Activated CD4-positive, alpha-beta T cell treated with anti-CD3 and anti-CD28 coated beads, Interleukin-2, amount 50 U/mL, for 24 hours (primary cell): ENCODE measurements at places on chromosomes 7 and 10.

DNA sequence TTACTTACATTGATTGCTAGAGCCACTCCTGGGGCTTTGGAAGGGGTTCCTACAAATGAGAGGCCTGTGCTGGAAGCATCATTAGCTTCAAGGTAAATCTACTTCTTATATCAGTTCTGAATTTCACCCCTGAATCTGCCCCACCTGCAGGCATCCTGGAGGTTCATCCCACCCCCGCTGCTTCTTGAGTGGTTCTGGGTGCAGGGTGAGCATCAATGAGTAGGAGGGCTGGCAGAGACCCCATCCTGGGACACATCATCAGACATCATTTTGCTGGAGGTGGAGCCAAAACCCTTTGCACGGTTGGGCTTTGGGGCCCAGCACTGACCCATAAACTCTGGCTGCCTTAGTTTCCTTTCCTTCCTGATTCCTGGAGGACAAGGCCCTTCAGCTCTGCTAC lies 143.7 kb downstream of the PTPN20 start:
- no peak for DNase-seq

- no peak for DNase-seq
Observed at GRCh38 chr7:39091774-39092173, 114.1 kb downstream of the POU6F2 start.

- DNase-seq = no peak
Observed at GRCh38 chr7:134724606-134725005, 54.8 kb upstream of the CALD1 start.

GRCh38 chr7:74253331-74253730 lies 868 bp downstream of the RFC2 start:
- no peak for DNase-seq

- DNase-seq = no peak
Observed at GRCh38 chr7:75028299-75028698, 45.3 kb downstream of the RCC1L start.

GRCh38 chr10:33533612-33534011 lies 199.1 kb upstream of the NRP1 start:
- no peak for DNase-seq

- DNase-seq = no peak
Observed at GRCh38 chr10:68560943-68561864, 1.1 kb downstream of the TET1 start.

- no peak for DNase-seq
Observed at GRCh38 chr7:87920578-87920977, 13.5 kb upstream of the ADAM22 start.

- DNase-seq = no peak
Observed at GRCh38 chr7:155782466-155782865, 29.8 kb downstream of the SHH start.

GRCh38 chr10:21150166-21150565 lies 253.1 kb upstream of the NEBL start:
- no peak for DNase-seq

DNA sequence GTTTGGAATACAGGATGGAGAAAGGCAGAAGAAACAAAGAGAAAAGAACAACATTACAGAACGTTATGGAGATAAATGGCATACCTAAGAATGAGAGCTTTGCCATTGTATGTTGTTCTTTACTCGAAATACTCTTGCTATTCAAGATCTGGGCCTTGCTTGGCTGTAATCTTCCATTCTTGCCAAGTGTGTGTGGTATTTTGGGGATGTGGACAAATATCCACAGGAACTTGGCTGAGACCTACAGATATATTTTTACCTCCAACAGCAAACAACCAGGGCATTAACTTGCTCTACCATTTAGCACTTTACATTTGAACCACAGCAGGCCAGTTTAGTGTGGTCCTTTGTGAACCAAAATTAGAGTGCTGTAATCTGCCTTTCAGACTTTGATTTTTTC lies 76.3 kb downstream of the DKK1 start:
- no peak for DNase-seq

DNA sequence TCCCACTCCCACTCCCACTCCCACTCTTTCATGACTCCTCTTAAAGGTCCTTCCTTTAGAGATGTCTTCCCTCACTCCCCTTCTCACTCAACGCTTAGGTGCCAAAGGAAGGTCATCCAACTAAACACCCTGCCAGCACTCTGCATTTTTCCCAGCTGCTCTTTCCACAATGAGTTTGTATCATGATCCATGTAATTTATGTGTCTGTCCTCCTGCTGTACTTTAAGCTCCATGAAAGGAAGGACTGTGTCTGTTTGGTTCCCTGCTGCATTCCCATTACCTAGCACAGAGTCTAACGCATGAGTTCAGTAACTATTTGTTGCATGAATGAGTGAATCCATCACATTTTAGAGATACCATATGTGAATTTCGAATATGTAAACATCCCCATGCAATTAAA lies 252.7 kb downstream of the KIF20B start:
- no peak for DNase-seq

- no peak for DNase-seq
Observed at GRCh38 chr10:680146-680545, 9.3 kb downstream of the DIP2C start.

GRCh38 chr7:11128498-11128897 lies 154.8 kb downstream of the PHF14 start:
- no peak for DNase-seq

DNA sequence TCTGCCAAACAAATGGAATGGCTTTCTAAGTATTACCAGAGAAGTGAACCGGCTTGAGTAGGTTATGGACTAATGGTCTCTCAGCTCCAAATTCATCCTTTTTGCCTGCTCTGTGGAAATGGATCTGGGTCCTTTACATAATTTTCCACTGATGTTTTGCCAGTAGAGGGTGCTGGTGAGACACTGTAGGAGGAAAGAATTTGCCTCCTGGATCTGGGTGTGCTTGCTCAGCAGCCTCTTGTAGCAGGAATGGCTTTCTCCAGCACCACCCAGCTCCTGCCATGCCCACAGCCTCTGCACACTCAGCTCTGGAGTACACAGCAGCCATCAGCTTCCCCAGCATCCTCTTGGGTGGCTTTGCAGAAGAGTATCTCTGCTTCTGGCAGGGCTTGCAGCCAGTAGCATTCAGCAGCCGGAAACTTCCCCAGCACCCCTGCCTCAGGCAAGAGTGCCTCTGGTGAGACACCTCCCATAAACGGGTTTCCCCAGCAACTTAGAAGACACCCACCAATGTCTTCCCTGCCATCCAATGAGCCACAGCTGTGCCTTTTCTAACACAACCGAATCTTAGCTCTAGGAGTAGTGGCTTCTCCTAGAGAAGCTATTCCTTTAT lies 235.0 kb upstream of the PLPP4 start:
- DNase-seq = no peak

- DNase-seq = no peak
Observed at GRCh38 chr10:75137533-75138438, 26.3 kb downstream of the SAMD8 start.

- no peak for DNase-seq
Observed at GRCh38 chr7:19939746-19940145, 166.3 kb upstream of the TMEM196 start.

- DNase-seq = no peak
Observed at GRCh38 chr10:61023053-61023452, 79.1 kb upstream of the RHOBTB1 start.

DNA sequence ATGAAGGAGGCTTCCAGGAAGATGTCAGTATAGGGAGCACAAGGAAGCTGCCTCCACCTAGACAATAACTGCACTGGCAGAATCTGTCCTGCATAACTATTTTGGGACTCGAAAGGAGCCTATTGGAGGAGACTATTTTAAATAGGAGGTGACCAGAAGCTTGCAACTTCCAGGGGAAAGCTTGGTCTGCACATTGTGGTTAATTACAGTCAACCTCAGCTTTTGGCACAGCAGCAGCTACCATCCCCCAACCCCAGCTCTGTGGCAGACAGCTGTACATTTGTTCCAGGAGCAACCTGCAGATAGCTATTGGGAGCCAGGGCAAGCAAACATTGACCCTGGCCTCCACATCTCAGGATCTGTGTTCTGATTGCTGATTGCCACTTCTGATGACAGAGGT lies 46.3 kb upstream of the NANOS1 start:
- no peak for DNase-seq

GRCh38 chr7:149873970-149874643 lies 338 bp downstream of the ATP6V0E2 start:
- DNase-seq = no peak

GRCh38 chr7:143415742-143416397 lies 7.2 kb upstream of the EPHA1 start:
- DNase-seq = no peak

DNA sequence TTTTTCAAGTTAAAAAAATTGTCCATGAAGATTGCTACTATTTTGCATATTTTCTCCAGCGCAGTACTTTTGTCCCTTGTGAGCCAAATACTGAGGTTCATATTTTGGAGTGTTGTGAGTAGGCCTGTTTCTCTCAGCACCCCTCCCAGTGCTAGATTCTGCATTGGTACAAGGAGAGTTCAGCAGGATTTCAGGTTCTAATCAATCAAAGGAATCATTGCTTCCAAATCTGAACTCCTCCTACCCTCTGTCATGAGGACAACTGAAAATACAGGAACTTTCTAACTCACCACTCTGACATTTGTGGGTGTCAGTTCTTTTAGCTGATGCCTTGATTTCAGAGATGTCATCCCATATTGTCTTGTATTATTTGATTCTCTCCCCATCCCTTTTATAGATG lies 299.9 kb downstream of the FZD1 start:
- no peak for DNase-seq

GRCh38 chr7:158663428-158663741 lies 41.2 kb downstream of the NCAPG2 start:
- DNase-seq = no peak

DNA sequence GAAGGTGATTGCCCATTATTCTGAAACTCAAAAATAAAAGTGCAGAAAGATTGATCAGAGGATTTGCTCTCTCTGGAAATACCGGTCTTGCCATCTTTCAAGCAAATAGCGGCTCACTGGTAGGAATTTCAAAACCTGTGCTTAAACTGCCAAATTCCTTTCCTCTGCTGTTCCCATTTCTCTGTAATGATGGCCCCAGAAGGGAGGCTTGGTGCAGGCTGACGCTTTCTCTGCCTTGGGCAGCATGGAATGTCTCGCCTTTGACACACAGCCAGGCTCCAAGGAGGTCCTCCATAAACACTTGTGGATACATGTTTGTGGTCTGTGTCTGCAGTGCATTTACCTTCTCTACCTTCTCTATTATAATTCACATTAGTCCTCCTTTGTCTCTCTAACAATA lies 146.8 kb downstream of the HIBADH start:
- no peak for DNase-seq

GRCh38 chr7:92205987-92206386 lies 27.0 kb upstream of the LRRD1 start:
- DNase-seq = no peak

DNA sequence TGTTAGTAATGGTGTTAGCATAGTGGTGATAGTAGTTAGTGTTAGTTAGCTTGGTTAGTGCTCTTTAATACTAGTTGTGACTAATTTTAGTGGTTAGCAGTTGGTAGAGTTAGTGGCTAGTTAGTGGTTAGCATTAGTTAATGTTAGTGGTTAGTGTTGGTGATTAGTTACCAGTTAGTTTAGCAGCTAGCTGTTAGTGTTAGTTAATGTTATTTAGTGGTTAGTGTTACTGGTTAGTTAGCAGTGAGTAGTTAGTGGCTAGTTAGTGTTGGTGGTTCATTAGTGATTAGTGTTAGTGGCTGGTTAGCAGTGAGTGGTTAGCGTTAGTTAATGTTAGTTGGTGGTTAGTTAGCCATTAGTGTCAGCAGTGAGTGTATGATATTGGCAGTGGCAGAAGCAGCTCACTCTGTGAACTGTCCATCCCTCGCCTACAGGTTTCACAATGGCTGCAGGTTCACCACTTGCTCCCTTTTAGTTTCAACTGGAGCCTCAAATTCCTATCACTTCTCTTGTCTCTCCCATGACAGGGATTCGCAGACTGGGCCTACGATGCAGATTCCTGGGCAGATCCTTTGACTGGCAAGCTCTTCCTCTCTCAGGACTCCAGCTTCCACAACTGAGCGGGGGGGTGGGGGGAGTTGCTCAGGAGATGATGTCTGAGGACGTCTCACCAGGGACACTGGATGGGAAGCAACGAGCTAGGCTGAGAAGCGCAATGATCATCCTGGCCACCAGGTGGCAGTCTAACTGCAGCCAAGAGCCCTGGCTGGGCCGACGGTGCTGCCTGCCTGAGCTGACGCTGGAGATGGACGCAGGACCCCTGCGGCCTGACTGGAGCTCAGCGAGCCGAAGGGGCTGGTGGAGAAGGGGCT lies 19.5 kb downstream of the GHRHR start:
- peak; percentile 54 for DNase-seq

DNA sequence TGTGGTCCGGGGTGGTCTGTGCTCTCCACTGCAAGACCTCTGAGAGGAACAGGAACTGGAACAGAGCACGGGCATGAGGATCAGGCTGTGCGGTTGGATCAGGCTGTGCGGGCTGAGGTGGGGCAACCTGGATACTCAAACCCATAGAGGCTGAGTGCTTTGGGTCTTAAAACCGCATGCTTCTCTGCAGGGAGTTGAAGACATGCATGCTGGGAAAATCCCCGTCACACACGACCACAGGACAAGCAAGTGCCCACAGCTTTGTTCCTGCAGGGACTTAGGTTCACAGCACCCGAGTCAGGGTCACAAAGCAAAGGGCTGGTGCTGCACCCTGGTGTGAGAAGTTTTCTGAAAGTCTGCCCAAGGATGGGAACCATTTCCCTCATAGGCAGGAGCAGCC lies 221.2 kb downstream of the ZMYND11 start:
- DNase-seq = no peak

GRCh38 chr7:92360387-92360786 lies 86.9 kb upstream of the GATAD1 start:
- DNase-seq = no peak

GRCh38 chr7:149720372-149721083 lies 52.9 kb downstream of the ZNF467 start:
- no peak for DNase-seq

DNA sequence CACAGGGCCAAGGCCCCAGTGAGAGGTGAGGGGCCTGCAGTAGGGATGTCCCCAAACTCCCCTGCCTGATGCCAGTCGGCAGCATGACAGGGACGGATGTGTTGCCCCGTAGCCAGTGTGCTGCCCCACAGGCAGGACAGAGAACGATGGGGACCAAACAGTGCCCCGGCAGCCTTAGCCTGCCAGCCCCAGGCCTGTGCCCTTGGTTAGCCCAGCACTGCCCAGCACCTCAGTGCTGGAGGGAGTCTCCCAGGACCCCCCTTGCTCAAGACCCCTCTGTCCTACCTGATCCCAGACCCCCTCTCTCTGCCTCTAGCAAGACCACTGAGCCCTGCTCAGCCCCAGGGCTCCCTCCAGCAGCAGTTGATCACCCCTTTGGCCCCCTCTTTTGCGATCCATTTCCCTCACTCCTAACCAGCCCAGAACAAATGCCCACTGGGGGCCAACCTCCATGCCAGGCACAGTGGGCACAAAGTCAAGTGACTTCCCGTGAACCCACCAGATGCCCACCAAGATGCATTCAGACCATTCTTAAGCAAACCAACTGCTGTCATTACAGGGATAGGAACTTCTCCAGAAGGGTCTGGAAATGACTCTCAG lies 34.0 kb downstream of the OAT start:
- no peak for DNase-seq

- DNase-seq = no peak
Observed at GRCh38 chr7:70614237-70615045, 517.5 kb upstream of the GALNT17 start.
